ENCODE measurements at places on chromosomes 7 and 10.

GRCh38 chr10:11697718-11698527 is 44.3 kb upstream of the ECHDC3 start:
- no peak for DNase-seq

- no peak for DNase-seq
Observed at GRCh38 chr10:24465891-24466818, 257.2 kb downstream of the KIAA1217 start.

- no peak for DNase-seq
Observed at GRCh38 chr10:115931309-115931708, 341.7 kb downstream of the GFRA1 start.

- DNase-seq, result no peak
Observed at GRCh38 chr10:3933733-3934132, 148.7 kb upstream of the KLF6 start.

DNA sequence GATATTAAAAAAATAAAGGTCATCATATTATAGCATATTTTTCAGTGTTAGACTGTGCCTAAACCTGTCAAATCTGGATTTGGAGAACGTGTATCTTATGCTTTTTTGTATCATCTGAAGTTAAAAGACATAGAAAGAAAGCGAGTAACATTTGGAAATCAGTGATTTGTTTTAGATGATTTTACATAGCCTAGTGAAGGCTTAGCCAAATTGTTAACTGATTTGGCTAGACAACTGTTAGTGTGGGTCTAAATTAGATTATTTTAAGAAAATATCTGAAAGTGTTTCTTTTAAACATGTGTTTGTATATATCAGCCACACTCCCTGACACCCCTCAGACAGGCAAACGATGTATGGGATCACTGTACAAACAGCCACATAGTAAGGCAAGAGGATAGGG is 35.6 kb downstream of the ACTA2 start:
- no peak for DNase-seq

GRCh38 chr10:7550013-7550412 is 116.8 kb downstream of the ITIH5 start:
- no peak for DNase-seq

GRCh38 chr10:131698232-131698631 is 202.6 kb upstream of the PPP2R2D start:
- no peak for DNase-seq

DNA sequence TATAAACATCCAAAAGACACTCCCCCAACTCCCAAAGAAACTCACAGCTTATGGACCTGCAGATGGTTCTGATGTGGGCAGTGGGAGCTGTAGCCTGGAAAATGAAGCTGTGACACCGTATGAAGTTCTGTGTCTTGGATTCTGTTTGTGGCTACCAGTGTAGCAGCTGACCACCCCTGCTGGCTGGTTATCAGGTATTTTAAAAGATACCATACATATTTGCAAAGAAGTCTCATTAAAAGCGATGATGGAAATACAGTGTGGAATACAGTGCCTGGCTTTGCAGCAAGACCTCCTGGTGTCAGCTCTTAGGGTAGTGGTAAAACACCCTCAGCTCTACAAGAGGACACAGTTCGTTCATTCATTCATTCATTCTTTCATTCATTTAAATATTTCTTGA is 194.3 kb upstream of the PRKCQ start:
- DNase-seq, result no peak

DNA sequence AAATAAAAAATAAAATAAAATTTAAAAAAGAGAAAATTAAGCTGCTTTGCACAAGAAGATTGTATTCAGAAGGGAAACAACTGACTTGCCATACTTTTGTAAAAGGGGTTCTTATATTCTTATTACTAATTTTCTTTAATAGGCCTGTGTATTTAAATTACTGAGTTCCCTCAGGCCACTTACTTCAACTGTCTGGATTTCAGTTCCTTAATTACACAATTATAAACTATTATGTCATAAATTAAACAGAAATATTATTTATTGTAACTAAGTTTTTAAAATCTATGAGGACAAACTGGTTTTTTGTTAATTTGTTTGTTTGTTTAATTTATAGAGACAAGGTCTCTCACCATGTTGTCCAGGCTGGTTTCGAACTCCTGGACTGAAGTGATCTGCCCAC is 22.4 kb upstream of the MICU1 start:
- no peak for DNase-seq

GRCh38 chr10:80365510-80365909 is 8.9 kb downstream of the DYDC2 start:
- no peak for DNase-seq

DNA sequence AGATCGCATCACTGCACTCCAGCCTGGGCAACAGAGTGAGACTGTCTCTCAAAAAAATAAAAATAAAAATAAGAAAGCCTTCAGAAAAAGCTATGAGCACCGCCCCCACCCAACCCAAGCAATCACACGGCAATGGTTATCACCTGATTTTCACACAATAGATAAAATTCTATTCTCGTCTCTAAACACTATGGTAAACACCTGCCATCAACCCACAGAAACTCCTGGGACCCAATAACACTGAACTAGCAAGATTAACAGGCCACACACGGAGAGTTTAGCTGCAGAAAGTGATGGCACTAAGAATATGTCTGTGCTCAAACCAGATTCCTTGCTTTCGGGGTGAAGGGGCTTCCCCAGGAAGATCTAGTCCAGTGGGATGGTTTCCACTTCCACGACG is 173.8 kb downstream of the DIP2C start:
- no peak for DNase-seq

- DNase-seq, result no peak
Observed at GRCh38 chr7:18505870-18506460, 10.4 kb downstream of the HDAC9 start.

DNA sequence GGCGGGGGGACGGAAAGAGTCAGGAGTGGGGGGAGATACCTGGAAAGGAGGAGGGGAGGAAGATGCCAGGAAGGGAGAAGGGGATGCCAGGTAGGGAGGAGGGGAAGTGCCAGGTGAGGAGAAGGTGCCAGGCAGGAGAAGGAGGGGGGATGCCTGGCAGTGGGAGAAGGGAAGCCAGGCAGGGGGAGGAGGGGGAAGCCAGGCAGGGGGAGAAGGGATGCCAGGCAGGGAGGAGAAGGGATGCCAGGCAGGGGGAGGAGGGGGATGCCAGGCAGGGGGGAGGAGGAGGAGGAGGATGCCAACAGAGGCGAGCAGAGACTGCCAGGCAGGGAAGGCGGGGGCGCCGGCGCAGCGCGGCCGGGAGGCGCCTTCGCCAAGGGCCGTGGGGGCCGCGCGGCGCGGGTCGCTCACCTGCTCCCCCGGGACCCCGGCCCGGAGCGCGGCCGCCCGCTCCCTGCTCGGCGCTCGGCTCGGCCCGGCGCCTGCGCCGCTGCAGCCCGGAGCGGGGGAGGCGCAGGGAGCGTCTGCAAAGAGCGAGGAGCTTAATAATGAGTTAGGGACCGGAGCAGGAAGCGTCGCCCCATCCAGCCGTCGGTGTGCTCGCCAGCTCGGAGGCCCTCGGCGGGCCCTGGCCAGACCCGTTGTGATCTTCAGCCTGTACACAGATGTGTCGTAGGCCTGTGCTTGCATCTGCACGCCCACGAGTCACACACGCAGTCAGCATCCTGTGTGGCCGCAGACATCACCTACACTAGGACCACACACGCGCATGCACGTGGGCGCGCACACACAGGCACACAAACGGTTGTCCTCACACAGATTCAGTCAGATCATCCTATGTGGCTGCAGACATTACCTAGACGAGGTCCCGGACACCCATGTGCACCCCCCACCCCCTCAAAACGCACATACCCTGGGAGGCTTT is 28.4 kb upstream of the SMARCD3 start:
- DNase-seq, result peak; percentile 76

DNA sequence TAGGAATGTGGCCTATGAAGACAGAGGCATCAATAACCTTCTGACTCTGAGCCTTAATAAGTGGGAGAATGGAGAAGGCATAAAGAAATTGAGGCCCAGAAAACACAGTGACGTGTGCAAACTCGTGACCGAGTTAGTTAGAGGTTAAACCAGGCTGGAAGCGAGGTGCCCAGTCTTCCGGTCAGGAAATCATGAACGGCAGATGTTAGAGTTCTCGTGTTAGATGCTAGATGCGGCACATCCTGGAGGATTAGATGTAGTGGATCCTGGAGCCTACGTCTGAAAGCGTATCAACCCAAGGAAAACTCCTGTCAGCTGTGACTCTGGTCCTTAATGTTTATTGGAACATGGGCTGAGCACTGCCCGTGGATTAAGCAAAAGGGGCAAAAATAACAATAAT is 275.9 kb downstream of the TCF7L2 start:
- DNase-seq, result no peak

DNA sequence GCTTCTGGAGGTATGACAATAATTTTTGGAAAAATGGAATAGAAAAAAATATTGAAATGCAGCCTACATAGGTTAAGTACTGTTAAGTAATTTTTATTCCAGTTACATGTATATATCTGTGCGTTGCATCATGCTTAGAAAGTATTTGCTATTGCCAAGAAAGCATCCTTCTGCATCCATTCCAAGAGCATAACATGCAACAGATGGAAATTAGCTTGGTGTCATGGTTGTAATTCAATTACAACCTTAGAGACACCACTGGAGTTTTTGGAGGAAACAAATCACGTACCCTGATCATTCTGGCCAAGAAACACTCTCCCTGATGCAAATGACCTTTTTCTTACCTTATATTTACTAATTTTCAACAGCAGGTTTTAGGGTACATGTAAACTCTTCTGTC is 1.7 kb downstream of the AKR1B1 start:
- no peak for DNase-seq

DNA sequence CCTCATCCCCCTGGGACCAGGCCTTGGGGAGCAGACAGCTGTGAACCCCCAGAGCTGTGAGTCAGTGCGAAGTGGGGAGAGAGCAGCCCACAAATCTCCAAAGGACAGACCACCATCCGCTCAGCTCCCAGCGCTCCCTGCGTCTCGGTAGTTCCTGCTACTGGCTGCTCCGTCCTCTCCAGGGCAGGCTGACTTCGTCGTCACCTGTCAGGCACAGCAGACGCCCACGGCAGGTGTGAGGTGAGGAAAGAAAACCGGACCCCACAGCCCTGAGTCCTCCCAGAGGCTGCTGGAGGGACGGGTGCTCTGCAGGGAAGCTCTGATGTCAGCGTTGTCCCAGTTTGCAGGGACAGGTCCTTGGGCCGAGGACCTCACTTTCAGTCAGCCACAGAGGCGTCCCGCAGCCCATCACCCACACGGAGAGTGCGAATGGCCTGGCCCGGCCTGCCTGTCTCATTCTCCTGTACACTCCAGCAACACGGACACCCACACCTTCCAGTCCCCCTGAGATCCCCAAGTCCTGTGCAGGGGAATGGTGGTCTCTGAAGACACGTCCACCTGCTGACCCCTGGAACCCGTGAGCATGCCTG is 95.2 kb downstream of the DNAJB6 start:
- no peak for DNase-seq

- DNase-seq, result no peak
Observed at GRCh38 chr10:34104829-34105572, 710.1 kb downstream of the PARD3 start.

- no peak for DNase-seq
Observed at GRCh38 chr7:150356265-150356897, 12.2 kb upstream of the REPIN1 start.

GRCh38 chr10:96044736-96045135 is 1.4 kb downstream of the CCNJ start:
- DNase-seq, result no peak

DNA sequence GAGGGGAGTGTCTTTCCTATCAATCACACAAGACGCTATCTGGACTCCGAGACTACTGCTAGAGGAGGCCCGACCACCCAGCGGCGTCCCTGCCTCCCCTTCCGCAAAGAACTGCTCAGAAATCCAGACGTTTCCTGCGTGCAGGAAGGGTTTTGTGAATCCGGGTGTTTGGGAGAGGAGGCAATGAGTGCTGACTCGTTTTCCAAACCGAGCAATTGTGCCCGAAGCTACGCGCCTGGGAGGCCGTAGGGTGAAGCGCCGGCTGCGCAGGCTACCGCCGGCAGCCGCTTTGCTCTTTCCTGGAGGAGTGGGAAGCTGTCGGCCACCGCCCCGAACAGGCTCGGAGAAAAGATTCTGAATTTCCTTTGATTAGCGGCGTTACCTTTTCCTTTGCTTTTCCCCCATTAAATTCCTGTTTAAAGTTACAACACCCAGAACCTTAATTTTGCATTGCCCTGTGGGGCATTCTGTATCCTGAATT is 5.3 kb downstream of the VAX1 start:
- no peak for DNase-seq

DNA sequence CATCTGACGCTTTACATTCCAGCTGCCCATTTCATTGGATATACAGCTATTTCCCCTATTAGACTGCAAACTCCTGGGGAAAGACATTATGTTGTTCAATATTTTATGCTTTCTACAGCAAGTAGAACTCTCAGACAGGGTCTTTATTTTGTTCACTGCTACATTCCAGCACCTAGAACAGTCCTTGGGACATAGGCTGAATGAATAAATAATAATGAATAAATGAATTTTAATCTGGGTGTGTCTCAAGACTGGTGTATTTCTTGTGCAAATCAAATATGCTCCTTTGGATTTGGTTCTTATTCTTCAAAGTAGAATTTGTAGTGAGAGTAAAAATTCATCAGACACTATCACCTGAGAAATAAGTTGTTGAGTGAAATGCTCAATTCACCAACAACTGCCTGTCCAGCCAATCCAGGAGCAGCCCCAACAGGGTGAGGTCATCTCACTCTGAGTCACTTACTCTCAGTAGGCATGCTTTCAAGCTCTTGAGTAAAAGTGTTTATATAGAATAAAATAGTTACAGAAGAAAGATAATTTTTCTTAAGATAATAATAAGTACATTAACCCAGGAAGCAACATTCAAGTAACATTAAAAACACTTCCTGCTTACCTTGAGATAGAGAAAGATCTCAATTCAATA is 287.5 kb upstream of the NPVF start:
- no peak for DNase-seq

DNA sequence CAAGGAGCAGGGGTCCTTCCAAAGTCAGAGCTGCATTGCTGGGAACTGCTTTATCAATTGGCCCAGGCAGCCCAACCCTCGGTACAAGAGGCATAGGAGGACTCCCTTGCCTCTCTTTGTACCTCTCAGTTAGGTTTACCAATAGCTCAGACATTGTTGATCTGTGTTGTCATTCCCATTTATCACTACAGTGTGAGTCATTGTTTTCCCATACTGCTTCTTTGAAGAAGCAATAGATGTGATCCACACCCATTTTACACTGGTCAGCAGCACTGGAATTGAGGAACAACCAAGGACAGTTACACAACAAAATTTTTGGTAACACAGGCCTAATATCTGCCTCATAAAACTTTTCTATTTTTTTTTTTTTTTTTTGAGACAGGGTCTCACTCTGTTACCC is 307.2 kb downstream of the SNX13 start:
- no peak for DNase-seq

- no peak for DNase-seq
Observed at GRCh38 chr7:121570365-121570764, 174.3 kb upstream of the FAM3C start.

DNA sequence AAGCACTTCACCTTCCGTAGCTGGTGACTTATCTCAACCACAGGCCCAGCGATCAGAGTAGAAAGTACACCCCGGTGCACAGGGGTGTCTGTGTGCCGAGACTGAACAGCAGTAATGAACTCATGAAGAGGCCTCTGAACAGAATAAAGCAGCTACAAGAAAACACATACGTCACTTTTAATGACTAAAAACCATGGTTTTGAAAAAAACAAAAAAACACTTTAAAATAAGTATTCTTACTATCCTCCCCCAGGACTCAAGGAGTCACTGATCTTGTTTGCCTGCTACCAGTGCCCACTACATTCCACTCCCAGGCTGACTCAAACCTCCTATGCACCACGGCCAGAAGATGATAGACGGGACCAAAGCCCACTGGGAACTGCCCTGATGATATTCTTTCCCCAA is 53.8 kb downstream of the NCAPG2 start:
- no peak for DNase-seq

- no peak for DNase-seq
Observed at GRCh38 chr7:159067576-159068487, 76.8 kb downstream of the VIPR2 start.

- DNase-seq, result no peak
Observed at GRCh38 chr7:30238721-30239441, 45.5 kb upstream of the ZNRF2 start.
